GM06990 (cell line): ENCODE measurements at places on chromosomes 13 and 19.

- DNase-seq: no peak
Observed at GRCh38 chr13:28349371-28349770, 145.6 kb downstream of the FLT1 start.

DNA sequence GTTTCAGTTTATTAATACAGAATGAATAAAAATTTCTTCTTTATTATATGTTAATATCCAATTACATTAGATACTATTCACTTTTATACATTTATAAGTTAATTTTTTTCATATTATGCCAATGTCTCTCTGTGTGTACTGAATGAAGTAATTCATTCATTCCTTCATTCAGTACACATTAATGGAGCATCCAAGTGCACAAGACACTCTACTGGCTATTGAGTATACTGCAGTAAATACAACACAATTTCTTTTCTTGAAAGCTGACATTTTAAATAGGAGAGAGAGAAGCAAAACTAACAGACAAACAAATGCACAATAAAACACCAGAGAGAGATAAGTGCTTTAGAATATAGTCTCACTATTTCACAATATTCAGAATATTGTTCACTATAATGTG lies 1038.3 kb upstream of the SPRY2 start:
- no peak for DNase-seq

- DNase-seq: no peak
Observed at GRCh38 chr13:93360021-93360420, 133.4 kb downstream of the GPC6 start.

DNA sequence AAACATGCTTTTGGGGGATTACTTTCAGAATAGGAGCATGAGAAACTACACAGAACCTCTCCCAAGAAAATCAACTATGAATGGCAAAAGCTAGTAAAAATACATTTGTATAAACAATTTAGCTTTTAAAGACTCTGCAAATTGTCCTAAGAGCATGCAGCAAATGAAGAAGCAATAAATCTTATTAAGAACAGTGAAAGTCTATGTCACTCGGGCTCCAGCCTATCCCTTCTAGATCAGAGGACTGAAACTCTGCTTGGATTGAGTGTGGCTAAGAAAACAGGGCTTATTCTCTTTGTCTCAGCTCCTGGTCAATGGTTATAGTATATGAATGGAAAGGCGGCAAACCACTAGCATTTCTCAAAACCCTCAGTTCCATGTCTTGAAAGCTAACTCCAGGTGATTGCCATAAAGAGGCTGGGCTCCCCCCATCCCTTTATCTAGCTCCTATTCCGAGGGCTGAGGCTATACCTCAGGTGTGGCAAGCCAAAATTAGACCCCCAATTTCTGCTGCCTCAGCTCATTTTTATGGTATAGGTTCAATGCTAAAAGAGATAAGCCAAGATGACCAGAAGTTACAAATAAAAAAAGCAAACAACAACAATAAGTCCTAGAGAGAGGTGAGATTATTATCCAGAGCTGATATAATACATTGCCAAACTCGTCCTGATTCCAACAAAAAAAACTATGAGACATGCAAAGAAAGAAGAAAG lies 953.2 kb downstream of the SLITRK6 start:
- DNase-seq: no peak

- DNase-seq: no peak
Observed at GRCh38 chr13:108933061-108933460, 303.6 kb downstream of the MYO16 start.

GRCh38 chr19:14061751-14062557 lies at the start of gene PALM3:
PALM3 (minus strand) TSS chr19:14062076; CDS start chr19:14061980, 96 bp downstream.
- DNase-seq: no peak

GRCh38 chr19:1459479-1459878 lies 9.6 kb downstream of the APC2 start:
- no peak for DNase-seq

- DNase-seq: no peak
Observed at GRCh38 chr13:65913173-65913572, 1317.0 kb downstream of the PCDH9 start.

DNA sequence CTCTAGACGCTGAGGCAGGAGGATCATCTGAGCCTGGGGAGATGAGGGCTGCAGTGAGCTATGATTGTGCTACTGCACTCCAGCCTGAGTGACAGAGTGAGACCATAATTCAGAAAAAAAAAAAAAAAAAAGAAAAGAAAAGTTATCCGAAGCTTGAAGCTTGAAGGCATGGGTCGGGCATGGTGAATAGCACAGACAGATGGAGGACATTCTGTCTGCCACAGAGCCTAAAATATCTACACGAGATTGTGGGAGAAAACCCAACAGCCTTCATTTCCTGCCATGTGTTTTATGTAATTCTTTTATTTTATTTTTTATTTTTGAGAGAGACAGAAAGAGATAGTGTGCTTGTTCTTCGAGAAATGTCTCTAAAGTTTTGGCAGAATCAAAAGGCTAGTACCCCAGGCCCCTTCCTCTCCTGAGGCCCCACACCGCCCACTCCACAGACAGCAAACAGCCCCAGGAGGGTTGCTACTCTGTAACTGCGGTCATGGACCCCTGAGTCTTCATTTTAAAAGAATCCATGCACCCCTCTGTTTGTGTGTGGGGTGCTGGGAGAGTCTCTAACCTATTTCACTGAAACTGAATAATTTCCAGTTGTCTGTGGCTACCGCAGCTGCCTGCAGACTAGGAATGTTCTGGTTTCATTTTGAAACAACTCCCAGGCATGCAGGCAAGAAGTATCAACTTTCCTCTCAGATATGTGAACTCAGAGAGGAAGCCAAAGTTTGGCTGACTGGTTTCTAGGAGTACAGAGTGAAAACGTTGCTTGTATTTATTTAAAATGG lies 38.4 kb upstream of the RCBTB2 start:
- no peak for DNase-seq

GRCh38 chr19:648904-649801 lies 9.5 kb downstream of the FGF22 start:
- no peak for DNase-seq

DNA sequence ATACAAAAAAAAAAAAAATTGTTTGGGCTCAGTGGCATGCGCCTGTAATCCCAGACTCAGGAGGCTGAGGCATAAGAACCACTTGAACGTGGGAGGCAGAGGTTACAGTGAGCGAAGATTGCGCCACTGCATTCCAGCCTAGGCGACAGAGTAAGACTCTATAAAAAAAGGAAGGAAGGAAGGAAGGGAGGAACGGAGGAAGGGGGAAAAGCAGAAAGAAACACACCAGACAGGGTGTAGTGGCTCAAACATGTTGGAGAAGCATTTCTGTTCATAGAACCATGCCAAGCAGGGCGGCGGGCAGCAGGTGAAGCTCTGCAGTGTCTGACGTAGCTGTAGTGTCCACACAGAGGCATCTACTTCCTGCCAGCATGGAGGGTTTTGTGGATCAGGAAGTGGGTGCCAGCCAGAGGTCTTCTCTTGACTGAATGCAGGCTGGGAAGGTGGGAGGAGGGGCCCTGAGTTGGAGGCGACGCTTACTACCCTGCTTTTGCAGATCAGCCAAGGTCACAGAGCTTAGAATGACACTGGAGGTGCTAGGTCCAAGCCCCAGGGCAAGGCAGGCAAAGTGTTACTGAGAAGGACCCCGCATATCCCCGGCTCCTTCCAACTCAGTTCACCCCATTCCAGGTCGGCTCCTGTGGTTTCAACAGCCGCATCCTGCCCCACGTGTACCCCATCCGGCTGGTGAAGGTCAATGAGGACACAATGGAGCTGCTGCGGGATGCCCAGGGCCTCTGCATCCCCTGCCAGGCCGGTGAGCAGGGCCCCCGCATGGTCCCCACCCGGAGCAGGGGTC lies 11.6 kb upstream of the PGLS start:
- no peak for DNase-seq

GRCh38 chr19:8366961-8367326 lies 3.0 kb downstream of the ANGPTL4 start:
- DNase-seq: no peak

DNA sequence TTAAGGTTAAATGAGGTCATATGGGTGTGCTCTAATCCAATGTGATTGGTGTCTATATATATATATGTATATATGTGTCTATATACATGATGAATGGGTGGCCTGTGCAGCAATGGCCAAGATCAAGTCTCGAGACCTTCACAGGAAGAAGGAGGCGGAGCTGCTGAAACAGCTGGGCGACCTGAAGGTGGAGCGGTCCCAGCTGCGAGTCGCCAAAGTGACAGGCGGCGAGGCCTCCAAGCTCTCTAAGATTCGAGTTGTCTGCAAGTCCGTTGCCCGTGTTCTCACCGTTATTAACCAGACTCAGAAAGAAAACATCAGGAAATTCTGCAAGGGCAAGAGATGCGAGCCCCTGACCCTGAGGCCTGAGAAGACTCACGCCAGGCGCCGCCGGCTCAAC lies 109.8 kb downstream of the EFNB2 start:
- DNase-seq: no peak
